ENCODE measurements at places on chromosomes 16 and 17.

GRCh38 chr17:45660474-45660873 lies 123.6 kb upstream of the CRHR1 start:
- no peak for DNase-seq

DNA sequence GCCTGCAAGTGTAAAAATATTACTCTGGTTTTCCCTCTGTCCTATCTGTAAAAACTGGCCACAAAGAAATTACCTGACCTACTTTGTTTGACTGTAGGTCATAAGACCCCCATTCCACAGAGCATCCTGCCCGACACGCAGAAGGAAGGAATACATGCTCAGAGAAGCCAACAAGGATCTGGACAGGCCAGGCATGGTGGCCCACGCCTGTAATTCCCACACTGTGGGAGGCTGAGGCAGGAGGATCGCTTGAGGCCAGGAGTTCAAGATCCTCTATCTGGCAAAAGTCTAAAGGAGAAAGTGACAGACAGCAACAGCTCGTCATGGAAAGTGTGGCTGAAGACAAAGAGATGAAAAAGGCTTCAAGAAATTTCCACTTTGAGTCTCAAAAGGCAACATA lies 78.2 kb upstream of the RNU2-1 start:
- DNase-seq = no peak

DNA sequence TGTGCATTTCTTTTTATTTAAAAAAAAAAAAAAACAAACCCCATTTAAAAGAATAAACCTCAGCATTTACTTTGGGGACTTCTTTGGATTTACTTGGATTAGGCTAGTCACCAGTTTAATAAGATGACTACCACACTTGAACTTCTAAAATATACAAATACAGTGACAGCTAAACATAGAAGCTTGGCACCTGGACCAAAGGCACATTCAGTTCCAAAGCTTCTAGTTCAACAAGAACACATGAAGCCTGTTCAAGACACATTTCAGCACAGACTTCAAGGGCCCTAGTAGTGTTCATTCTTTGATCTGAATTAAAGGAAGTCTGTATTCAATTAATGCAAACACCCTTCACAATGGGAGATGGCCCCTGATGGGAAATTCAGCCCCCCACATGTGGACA lies 11.6 kb upstream of the ROGDI start:
- DNase-seq = no peak

- no peak for DNase-seq
Measured at GRCh38 chr16:48575471-48576050, 34.4 kb downstream of the N4BP1 start.

DNA sequence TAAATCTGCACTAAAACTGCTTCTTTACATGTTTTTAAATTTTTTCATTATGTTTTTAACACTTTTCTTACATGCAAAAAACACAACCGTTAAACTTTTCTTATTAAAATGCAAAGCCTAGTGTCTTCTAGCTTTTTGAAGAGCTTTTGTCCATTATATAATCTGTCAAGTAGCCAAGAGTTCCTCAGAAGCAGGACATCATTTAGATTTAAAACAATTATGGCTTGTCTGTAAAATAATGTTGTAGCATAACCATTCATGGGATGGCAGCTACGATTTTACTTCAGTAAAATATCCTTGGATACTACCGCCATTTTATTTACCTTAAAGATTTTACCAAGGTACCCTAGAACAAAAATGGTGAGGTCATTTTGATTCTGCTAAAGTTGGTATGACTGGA lies 2.8 kb downstream of the OMG start:
- peak; percentile 54 for DNase-seq

- DNase-seq = no peak
Measured at GRCh38 chr17:36839256-36839655, 98.0 kb upstream of the LHX1 start.

GRCh38 chr17:19718041-19718612 lies 1.7 kb upstream of the SLC47A2 start:
- no peak for DNase-seq

- DNase-seq = no peak
Measured at GRCh38 chr17:13690806-13691205, 89.1 kb upstream of the HS3ST3A1 start.

DNA sequence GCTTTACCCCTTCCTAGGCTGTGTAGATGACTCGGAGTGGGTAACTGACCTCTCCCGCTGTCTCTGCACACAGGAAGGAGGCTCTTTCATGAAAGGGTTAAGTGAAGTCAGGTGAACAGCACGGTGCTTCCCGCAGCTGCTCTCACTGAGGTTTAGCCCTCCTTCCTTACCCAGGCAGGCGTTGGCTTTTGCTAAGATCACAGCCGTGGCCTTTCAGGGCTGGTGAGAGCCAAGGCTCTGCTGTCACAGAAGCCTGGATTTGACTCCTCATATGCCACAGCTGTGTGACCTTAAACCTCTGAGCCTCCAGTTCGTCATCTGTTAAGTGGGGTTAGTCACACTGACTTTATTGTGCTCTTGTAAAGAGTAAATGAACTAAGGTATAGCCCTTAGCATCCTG lies 90.9 kb upstream of the PLCG2 start:
- no peak for DNase-seq

GRCh38 chr16:15451098-15451731 lies 16.8 kb downstream of the BMERB1 start:
- DNase-seq = no peak
